ENCODE measurements at places on chromosomes 12 and 14. TPM values are rescaled to one million over a fixed set of nuclear protein-coding genes. Genes with fewer than 3 reads are reported as not detected.

- no peak for DNase-seq
Measured at GRCh38 chr14:106422066-106422465, 895.7 kb downstream of the TMEM121 start.

SAMD15 gene
- total RNA-seq, result 3.3 TPM

GRCh38 chr12:107570721-107571120 lies 114.9 kb upstream of the PWP1 start:
- DNase-seq, result no peak

GRCh38 chr14:71551291-71551950 lies 380.8 kb upstream of the RGS6 start:
- no peak for DNase-seq

- no peak for DNase-seq
Measured at GRCh38 chr12:3335078-3335487, 155.9 kb upstream of the PRMT8 start.

- DNase-seq, result no peak
Measured at GRCh38 chr12:76542908-76543307, 16.7 kb downstream of the OSBPL8 start.

- DNase-seq, result no peak
Measured at GRCh38 chr14:21486640-21487087, 9.7 kb downstream of the TOX4 start.

DNA sequence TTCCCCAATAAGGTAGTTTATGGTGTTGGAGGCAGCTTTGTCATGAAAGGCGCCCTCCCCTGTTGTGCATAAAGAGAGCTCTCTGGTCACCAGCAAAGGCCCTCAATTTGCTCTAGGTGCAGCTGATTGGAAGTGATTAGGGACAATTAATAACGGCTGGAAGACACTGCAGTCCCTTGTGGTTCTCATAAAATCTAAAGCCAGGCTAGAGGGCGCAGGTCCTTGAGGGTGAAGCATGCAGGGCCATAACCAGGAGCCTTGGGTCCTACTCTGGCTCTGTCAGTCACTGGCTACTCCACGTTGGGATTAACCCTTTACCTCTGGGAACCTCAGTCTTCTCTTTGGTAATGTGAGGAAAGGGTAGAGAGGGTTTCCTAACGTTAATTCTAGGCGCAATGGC lies 1.9 kb downstream of the DAAM1 start:
- no peak for DNase-seq

DNA sequence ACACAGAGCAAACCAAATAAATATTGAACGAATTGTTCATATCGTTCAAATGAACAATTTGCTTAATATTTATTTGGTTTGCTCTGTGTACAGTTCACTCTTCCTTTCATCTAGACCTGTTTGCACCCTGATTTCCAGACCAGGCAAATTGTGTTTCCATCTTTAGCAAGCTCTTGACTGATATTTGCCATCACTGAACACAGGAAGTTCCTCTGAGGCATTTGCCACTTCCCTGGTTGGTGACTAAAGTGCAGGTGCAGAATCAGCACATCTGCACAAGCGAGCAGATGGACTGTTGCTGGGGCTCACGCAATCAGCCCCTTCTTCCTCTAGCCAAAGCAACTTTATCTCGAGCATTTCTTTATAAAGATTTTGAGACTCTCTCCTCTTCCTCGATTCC lies 112.9 kb downstream of the DAAM1 start:
- DNase-seq, result no peak

ANHX gene
- total RNA-seq, result not detected

MDGA2 gene
- 0.12 TPM for total RNA-seq

ART4 gene
- 0.29 TPM for total RNA-seq

GRCh38 chr12:7609051-7609450 lies 56.7 kb downstream of the APOBEC1 start:
- no peak for DNase-seq

PMEL gene
- total RNA-seq, result 1.1 TPM

DNA sequence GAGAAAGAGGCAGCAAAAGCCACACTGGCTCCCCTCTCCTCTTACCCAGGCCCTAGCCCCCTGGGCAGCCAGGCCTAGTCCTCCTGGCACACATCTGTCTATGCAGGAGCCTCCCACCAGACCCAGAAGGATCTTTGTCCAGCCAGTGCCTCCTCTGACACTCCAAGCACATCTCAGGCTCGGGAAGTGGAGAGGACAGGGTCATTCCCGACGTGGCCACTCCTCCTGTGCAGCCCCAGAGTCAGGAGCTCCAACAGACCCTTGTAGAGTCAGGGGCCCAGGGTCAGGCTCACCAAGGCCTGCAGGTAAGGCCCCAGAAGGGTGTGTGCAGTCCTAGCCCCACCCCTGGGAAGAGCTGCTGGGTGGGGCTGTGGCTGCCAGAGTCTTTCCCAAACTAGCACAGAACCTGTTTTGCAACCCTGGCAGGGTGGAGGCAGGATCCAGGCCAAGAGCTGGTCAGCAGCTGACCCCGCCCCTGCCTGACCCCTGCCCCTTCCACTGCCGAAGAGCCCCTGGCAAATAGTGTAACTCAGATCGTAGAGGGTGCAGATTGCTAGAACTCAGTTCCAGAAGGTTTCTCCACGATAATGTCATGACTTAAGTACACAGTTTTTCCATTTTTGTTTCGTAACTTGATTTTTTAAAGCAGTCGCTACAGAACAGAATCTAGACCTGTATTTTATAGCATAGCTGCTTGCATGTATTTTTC lies 26.6 kb upstream of the PNMA1 start:
- no peak for DNase-seq

SEL1L gene
- 51.2 TPM for total RNA-seq

DNA sequence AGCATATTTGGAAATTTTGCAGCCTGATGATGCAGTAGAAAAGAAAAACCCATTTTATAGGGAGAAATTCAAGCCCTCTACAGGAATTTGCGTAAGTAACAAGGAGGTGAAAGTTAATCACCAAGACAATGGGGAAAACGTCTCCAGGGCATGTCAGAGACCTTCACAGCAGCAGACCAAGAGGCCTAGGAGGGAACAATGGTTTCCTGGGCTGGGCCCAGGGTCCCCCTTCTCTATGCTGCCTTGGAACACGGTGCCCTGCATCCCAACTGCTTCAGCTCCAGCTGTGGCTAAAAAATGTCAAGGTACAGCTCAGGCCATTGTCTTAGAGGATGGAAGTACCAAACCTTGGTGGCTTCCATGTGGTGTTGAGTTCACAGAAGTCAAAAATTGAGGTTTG lies 6.5 kb upstream of the KRT6C start:
- no peak for DNase-seq

TSPAN8 gene
- total RNA-seq, result not detected

- no peak for DNase-seq
Measured at GRCh38 chr12:93441081-93441616, 598 bp downstream of the UBE2N start.

EPYC gene
- not detected for total RNA-seq

- no peak for DNase-seq
Measured at GRCh38 chr12:113835433-113835832, 130.7 kb downstream of the RBM19 start.

GRCh38 chr12:40837891-40838429 lies 145.7 kb downstream of the CNTN1 start:
- DNase-seq, result no peak

KIF26A gene
- 8.0 TPM for total RNA-seq

- DNase-seq, result no peak
Measured at GRCh38 chr12:92403210-92404175, 257.8 kb upstream of the BTG1 start.

DNA sequence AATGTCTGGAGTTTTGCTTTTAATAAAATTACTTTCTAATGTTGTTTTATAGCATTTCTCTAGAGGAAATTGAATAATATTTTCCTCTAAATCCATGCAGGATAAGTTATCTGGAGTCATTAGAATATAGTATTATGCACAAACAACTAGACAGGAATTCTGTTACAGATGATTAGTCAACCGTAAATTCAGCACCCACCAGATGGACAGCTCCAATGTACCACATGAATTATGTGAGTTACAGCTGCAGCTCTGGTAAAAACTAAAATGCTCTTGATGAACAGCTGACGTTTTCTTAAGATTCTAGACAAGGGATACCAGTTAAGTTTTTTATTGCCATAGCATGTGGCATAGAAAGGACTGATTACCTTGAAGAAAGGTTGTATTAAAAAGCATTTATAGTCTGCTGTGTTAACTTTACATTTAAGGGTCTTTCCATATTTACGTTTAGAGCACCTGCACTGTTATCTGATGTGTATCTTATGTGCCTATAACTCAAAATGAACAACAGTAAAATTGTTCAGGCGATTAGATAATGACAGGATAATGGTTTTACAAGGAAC lies 321.4 kb upstream of the LRFN5 start:
- DNase-seq, result no peak

ARHGAP9 gene
- 0.24 TPM for total RNA-seq

DNA sequence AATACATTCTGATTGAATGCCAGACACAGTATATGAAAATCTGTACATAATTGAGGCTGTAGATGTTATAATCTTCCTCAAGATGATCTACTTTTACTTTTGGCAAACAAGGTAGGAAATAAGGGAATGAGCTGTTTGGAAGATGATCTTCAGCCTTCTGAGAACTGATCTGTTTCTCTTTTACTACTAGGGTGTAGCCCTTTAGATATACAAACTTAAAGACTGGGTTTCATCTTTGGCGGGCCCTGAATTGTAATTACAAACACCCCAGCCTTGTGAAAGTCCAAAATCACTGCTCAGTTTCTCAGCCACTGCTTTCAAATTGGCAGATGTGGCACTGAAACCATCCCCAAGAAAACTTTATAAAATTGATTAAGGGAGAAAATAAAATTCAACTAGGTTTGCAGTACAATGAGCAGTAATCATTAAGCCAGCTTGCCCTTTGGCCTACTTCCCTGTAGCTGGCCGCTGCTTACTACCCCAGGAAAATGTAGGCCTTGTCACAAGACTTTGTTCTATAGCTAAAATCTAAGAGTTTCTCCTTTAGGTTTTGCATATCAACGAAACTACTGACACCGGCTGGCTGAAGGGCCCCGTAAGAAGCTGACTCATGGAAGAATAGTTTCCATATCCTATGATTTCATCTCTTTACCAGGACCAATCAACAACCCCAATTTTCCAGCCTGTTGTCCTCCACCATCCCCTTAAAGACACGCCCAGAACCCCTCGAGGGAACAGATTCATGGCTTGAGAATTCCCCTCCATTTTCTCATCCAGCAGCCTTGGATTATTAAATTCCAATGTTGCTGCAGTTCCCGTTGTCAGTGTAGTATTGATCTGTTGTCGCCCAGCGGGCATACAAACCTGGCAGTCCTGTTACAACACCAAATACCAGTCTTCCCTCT lies 210.8 kb downstream of the PCNX1 start:
- no peak for DNase-seq

KRT79 gene
- 0.12 TPM for total RNA-seq

GRCh38 chr12:121568971-121569751 lies 11.7 kb downstream of the KDM2B start:
- DNase-seq, result no peak

GRCh38 chr14:50955373-50956043 lies 11.2 kb upstream of the PYGL start:
- no peak for DNase-seq

- no peak for DNase-seq
Measured at GRCh38 chr14:74062809-74063150, 21.5 kb downstream of the ALDH6A1 start.

DNA sequence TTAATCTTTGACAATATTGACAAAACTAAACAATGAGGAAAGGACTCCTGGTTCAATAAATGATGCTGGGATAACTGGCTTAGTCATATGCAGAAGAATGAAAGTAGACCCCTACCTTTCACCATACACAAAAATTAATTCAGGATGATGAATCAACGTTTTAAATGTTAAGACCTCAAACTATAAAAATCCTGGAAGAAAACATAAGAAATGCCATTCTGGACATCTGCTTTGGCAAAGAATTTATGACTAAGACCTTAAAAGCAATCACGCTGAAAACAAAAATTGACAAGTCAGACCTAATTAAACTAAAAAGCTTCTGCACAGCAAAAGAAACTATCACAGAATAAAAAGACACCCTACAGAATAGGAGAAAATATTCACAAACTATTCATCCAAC lies 97.4 kb downstream of the LMNTD1 start:
- no peak for DNase-seq

DNA sequence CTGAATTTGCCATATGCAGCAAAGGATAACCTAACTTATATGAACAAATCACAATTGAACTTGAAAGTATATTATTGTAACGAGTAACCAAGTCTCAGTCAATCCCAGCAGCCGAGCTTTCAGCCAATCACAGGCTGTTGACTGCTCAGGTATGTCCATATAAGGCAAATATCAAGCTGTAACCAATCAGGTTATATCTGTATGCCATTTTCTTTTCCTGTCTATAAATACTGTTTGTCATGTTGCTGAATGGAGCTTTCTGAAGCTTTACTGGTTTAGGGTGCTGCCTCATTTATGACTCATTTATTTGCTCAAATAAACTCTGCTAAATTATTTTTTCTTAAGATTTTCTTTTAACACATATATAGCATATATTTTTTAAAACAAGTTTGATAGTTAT lies 1059.5 kb downstream of the GALC start:
- DNase-seq, result no peak

ADAMTS20 gene
- total RNA-seq, result not detected

RGS6 gene
- not detected for total RNA-seq

DNA sequence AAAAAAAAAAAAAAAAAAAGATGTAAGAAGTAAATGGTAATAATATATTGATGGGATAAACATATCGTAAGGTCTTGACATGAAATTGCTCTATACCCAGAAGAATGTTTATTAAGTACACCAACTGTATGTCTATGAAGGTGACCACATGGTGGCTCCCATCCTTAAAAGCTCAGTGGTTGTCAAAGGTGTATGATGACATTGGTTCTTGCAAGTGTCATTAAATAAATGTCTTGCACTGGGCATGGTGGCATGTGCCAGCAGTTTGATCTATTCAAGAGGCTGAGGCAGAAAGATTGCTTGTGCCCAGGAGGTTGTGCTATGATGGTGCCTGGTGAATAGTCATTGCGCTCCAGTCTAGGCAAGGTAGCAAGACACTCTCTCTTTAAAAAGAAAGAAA lies 10.4 kb downstream of the CCT2 start:
- DNase-seq, result no peak

NEUROD4 gene
- not detected for total RNA-seq

TAS2R31 gene
- 2.9 TPM for total RNA-seq

DLGAP5 gene
- total RNA-seq, result 8.9 TPM

ASCL1 gene
- total RNA-seq, result not detected

GRCh38 chr12:6069437-6070093 lies 54.9 kb downstream of the VWF start:
- DNase-seq, result no peak

Measured in glomerular endothelial cell (primary cell).